ENCODE measurements at places on chromosomes 12 and 14.

GRCh38 chr14:89205137-89205740 is 211.8 kb downstream of the FOXN3 start:
- DNase-seq, result no peak

DNA sequence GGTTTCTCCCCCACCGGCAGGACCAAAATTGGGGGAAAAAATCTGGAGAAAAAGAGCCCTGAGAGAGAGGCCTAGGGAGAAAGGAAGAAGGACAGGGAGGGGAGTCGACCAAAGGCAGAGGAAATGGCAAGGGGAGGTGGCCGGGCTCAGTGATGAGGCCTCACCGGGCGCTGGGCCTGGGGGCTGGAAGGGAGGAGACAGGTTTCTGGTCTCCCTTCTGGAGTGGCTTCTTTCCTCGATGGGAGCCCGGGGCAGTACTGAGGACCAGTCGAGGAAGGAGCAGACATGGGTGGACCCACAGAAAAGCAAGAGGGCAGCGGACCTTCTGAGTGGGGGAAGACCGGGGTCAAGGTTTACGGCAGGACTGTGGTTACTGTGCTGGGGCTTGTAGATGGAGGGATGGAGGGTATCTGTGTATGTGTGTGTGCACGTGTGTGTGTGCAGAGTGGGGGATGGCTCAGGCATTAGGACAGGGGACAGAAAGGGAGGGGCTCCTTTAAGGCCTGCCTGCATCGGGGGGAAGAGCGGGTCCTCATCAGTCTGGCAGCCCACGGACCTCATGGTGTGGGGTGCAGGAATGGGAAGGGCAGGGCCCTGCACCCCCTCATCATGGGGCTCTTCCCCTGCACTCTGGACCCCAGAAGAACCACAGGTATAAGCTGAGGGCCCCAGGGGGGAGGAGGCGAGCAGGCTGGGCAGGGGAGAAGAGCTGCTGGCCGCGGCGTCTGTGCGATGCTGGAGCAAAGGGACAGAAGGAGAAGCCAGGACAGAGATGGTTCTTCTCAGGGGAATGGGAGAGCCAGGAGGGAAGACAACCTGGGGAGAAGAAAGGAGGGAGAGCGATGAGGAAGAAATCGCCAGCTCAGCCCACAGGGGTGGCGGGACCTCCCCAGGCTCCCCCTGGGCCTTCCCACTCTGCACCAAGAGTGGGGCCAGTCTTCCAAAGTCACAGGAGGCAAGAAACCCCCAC is 15.1 kb upstream of the RPLP0 start:
- DNase-seq, result no peak

- DNase-seq, result no peak
Measured at GRCh38 chr12:7101047-7101693, 7.8 kb downstream of the C1RL start.

GRCh38 chr12:71046215-71046614 is 111.6 kb downstream of the TSPAN8 start:
- DNase-seq, result no peak

GRCh38 chr12:44573723-44574122 is 302.4 kb downstream of the NELL2 start:
- no peak for DNase-seq

GRCh38 chr14:26621364-26621763 is 23.5 kb upstream of the NOVA1 start:
- DNase-seq, result no peak

- no peak for DNase-seq
Measured at GRCh38 chr14:99424306-99424877, 56.3 kb downstream of the SETD3 start.

DNA sequence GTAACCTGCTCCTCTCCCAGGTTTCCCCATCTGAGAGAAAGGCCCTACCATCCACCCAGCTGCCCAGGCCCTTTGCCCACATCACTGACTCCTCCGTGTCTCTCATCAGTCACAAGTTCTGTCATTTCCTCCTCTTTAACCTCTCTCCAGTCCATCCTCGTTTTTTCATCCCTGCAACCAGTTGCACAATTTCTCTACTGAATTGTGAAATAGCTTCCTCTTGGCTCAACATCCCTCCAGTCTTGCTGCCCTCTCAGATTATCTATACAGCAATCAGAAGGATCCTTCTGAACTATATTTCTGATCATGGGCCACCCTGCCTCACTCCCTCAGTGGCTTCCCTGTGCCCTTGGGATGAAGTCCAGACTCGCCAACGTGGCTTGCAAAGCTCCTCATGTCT is 6.8 kb downstream of the FAM161B start:
- no peak for DNase-seq

DNA sequence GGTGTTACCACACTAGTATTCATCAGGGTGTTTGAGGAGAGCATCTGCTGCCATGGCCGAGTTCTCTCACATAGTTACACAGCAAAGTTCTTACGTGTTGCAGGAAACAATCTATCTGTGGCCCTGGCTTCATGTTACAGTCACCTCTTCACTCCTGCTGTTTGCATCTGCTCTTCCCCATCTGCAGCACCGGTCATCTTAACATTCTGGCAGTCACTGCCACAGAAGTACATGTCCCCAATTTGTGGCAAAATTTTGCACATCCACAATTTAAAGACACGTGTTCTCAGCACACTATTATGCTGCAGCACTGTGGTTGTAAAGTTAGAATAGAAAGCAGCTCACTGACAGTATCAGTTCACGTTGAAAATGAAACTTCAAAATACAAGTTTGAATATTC is 23.2 kb downstream of the MAPK1IP1L start:
- DNase-seq, result no peak

DNA sequence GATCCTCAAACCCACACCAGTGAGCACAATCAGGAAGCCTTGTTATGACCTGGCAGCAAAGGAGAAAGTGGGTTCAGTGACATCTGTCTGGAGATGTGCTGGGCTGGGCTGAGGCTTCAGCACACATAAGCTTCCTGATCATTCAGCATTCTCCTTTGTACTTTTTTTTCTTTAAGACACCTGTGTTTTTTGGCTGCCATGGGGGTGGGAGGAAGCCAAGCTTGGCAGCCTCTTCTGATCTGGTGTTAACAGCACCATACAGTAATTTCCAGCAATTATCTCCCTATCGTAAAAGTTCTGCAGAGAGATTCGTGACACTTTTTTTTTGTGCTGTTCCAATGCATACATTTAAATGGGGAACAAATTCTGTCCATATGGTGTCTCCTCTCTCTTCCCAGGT is 38.9 kb upstream of the RASSF3 start:
- DNase-seq, result no peak

GRCh38 chr14:89827265-89827664 is 127.3 kb downstream of the EFCAB11 start:
- DNase-seq, result no peak

- DNase-seq, result no peak
Measured at GRCh38 chr12:24173067-24173466, 223.6 kb upstream of the SOX5 start.

- no peak for DNase-seq
Measured at GRCh38 chr12:103387385-103387784, 108.4 kb downstream of the C12orf42 start.

DNA sequence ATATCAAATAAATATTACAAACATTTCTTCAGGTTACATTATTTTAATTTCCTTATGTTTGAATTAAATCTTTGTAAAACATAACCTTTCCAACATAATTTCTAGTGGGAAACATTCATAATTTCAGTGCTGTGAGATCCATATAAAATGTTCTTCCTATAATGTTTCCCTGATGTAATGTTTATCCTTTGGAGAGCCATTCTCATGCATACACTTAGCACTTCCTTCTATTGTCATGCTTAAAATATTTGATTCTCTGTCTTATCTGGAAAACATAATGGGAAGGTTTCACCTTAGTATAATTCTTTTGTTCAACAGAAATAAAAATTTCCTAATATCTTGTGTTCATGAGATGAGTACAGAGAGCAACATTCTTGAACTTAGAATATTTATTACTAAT is 472.5 kb downstream of the ADAMTS20 start:
- no peak for DNase-seq

- DNase-seq, result no peak
Measured at GRCh38 chr12:71702590-71702989, 16.7 kb downstream of the TMEM19 start.

GRCh38 chr12:90959032-90959431 is 4.1 kb upstream of the CCER1 start:
- DNase-seq, result no peak

DNA sequence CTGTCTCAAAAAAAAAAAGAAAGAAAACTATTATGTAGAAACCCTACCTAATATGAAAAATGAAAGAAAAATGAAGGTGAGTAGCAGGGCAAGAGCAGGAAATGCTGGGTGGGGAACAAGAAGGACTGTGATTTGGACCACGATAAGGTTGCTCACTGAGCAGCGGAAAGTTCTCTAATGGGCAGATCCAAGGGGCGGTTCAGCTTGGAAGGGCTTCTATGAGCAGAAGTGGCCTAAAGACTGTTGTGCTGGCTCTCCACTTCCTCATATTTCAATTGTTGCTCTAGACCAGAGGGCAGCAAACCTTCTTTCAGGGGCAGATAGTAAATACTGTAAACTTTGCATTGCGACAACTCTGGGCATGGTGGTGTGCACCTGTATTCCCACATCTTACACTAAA is 16.3 kb upstream of the NFYB start:
- DNase-seq, result no peak

DNA sequence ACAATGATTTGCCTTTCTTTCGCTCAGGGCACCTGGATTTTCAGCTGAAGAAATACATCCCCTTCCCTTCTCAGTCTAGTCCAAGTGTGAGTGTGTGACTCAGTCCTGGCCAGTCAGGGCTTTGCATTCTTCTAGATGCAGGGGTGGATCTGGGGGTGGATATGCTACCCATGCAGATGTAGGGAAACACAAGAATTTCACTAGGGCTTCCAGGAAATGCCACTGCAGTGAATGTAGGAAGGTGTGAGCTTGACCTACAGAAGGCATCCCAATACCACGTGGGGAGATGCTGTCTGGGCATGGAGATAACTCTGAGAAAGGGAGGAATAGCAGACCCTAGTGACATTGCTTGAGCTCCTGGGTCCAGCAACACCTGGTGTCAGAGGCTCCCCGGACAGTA is 404.2 kb downstream of the GLT1D1 start:
- no peak for DNase-seq

- no peak for DNase-seq
Measured at GRCh38 chr14:103890052-103890371, 38.2 kb upstream of the TDRD9 start.

DNA sequence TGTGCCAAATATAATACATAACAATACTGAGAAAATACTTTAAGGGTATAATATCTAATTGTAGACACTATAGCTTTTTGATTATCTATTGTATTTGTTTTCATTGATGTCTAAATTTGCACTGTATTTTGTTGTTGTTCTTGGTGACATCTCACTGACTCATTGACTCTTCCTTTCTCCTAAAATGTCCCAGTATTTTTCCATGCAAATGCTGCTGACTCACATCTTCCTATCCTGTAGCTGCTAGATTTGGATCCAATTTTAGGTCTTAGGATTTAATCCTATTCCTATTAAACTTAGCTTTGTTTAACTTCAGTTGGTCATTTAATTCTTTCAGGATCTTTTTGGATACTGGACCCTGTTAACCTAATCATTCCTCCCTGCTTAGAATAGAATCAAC is 148.5 kb downstream of the TMTC2 start:
- DNase-seq, result no peak

GRCh38 chr14:61125041-61125866 is 144.2 kb downstream of the SLC38A6 start:
- no peak for DNase-seq

GRCh38 chr12:116818341-116818856 is 62.8 kb downstream of the HRK start:
- no peak for DNase-seq
